ENCODE measurements at places on chromosomes 3 and 15.

DNA sequence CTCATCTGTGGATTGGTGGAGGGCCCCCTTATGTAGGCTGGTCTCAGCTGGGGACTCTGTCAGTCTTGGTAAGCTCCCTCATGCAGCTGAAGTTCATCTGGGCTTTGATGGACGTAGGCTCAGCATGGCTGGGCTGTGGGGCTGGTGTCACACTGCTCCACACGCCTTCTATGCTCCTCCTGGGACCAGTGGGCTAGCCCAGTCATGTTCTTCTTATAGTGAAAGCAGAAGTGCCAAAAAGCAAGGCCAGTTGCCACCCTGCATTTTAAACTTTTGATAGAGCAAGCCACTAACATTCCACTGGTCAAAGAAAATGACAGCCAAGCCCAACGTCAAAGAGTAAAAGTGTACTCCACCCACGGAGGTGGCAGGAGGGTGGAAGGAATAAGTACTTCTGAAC lies 165.5 kb downstream of the MEX3B start:
- DNase-seq, result no peak

- DNase-seq, result no peak
These were observed 493.6 kb upstream of the ADAMTS9 start for GRCh38 chr3:65181391-65181871.

GRCh38 chr3:25585361-25586166 lies 79.1 kb downstream of the TOP2B start:
- no peak for DNase-seq

GRCh38 chr3:56880720-56881575 lies 79.2 kb upstream of the ARHGEF3 start:
- DNase-seq, result no peak

DNA sequence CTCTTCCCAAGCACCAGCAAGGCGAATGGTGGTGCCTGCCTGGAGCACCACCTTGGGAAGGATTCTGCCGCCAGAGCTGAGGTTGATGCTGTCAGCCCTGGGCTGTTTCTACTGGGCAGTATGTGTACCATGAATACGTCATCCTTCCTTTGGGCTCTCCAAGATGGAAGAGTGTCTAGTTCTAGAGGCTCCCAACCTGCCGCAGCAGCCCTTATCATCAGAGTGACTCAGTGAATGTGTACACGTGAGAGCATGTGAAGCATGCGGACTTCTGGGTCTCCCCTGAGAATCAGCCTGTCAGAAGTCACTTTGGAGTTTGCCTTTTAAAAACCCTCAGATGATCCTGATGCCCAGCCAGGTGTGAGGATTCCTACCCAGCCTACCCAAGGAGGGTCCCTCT lies 20.9 kb downstream of the PLA2G4D start:
- no peak for DNase-seq

DNA sequence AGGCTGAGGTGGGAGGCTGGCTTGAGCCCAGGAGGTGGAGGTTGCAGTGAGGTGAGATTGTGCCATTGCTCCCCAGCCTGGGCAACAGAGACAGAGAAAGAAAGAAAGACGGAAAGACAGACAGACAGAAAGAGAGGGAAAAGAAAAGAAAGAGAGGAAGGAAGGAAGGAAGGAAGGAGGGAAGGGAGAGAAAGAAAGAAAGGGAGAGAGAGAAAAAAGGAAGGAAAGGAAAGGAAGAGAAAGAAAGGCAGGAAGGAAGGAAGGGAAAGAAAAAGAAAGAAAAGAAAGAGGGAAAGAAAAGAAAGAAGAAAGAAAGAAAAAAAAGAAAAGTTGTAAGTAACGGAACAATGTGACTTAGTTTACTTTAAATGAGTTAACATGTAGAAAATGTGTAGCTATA lies 260.7 kb upstream of the GRM7 start:
- DNase-seq, result no peak

DNA sequence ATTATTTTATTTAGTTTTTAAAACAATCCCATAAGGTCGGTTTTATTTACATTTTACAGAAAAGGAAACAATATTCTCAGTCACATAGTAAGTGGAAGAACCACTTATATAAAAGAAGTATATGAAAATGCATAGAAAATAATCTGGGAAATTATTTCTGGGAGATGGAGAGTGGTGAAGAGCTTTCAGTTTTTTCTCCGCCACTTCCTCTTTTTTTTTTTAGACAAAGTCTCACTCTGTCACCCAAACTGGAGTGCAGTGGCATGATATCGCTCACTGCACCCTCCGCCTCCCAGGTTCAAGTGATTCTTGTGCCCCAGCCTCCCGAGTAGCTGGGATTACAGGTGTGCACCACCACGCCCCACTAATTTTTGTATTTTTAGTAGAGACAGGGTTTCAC lies 21.2 kb downstream of the RAD51 start:
- DNase-seq, result no peak

- no peak for DNase-seq
These were observed 26.8 kb upstream of the NR2C2 start for GRCh38 chr3:14920536-14920935.

- no peak for DNase-seq
These were observed 145.9 kb downstream of the OR4M2 start for GRCh38 chr15:22226034-22226790.

DNA sequence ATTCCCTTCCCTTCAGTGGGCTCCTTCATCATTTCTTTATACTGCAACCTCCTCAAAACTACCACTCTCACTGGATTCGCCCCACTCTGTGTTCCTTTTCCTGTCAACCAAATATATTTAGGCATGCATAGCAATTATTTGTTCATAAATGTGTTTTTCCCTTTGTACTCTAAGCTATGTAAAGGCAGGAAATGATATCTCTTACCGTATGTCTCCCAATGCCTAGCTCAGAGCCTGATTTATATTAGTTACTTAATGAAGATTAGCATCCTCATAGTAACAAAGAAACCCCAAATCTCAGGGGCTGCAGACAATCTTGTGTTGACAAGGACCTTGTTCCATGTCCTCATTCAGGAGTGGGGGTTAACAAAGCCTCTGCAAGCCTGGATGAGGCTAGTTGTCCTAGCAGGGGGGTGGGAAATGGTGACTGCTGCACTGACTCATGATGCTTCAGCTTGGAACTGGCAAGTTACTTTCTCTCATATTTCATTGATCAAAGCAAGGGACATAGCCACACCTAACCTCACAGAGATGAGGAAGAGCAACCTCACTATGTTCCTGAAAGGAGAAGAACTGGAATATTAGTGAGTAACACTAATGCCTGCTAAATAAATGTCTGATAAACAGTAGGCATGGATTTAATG lies 15.2 kb downstream of the PHLDB2 start:
- DNase-seq, result no peak

DNA sequence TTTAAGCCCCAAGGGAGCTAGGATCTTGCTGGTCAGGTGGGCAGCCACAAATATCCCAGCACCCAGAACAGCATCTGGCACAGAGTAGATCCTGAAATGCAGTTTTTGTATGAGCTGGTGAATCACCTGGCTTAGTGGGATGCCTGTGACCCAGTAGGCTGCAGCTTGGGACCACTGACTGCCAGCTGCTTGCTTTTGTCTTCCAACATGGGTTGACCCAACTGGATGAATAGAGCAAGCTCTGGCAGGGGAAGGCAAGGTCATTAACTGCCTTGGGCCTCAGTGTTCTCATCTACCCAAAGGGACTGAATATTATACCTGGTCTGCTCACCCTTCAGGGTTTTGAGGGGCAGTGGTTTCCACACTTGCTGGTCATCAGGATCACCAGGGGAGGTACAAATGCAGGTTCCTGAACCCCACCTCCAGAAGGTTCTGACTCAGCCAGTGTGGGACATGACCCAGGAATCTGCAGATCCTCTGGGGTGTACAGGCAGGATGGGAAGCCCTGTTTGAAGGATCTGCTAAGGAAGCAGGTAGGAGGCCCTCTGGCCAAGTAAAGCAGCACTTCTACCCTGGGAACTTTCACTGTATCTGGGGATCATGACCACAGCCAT lies 55.4 kb downstream of the ITGA11 start:
- no peak for DNase-seq

DNA sequence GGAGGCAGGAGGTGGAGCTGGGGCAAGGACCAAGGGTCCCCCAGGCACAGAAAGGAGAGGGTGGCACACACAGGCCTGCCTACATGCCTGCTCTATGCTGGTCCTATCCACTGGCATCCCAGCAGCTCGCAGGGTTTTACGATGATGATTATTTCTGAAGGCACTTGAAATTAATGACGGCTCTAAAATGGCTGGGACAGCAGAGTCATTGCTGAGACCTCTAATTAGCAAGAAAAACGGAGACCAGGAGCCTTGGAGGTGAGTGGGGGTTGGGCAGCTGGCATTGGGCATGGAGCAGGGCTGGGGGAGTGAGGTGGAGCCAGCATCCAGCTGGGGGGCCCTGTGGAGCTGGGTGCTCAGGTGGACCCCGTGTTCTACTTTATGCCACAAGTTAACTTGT lies 3.5 kb upstream of the LINGO1 start:
- no peak for DNase-seq

DNA sequence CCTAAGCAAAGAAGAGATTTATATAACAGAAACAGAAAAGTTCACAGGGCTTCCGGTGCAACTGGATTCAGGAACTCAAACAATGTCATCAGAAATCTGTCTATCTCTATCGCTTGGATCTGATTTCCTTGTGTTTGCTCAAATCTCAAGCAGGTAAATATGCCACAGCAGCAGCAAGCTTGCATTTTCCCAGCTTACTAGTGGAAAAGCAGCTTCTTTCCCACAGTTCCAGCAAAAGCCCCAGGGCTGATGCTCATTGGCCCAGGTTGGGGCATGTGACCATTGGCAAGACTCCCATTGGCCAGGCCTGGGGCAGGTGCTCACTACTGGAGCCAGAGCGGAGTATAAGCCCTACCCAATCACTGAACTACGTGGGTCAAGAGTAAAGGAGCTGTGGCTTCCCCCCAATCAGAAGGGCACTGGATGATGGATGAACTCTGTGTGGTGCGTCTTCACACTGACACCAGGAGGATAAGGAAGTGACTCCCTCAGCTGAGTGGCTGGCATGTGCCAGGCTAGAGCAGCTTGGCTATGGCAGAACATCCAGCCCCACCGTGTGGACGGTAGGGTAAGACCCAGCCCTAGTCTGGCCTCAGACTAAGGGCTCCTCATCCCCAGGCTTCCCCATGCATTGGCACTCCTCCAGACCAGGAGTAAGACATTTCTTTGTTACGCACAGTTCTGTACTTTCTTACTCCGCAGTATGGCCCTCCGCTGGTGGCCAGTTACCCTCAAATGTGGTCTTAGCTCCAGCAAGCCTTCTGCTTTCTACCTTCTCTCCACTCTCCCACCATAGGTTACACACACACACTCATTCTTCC lies 13.1 kb upstream of the VIPR1 start:
- DNase-seq, result no peak

- no peak for DNase-seq
These were observed 73.0 kb downstream of the MGLL start for GRCh38 chr3:127749361-127749760.

GRCh38 chr3:111278959-111279358 lies 207.3 kb downstream of the NECTIN3 start:
- no peak for DNase-seq

DNA sequence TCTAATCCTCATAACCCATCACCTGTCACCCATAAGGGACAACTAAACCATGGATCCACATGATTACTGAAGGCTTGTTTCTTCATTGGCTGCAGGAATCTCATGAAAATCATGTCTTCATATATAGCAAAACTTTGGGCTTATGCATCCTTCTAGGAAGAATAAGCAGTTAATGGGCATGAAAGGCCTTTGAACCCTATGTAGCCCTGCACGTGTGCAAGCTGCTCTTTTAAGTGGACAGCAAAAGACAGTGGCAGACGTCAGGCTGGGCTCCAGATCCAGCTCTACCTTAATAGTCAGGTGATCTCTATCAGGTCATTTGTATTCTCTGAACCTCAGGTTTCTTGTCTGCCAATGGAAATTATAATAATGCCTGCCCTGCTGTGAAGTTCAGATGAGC lies 18.9 kb downstream of the CYP19A1 start:
- no peak for DNase-seq

DNA sequence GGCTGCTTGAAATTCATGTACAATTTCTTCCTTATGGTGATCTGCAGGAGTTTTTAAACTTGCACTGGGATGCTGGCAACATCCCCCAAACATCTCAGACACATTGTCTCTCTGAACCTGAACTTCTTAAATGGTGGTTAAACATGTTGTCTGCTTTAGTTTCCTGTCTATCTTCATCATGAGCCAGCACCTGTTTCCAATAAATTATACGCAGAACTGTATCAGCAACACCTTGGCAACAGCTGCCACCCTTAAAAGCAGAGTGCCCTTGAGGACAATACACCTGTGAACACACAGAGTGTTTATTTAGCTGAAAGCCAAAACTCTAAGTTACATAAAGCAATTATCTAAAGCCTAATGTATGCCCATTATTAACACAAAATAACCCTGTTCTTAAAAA lies 242.9 kb downstream of the WNT5A start:
- peak; percentile 67 for DNase-seq

DNA sequence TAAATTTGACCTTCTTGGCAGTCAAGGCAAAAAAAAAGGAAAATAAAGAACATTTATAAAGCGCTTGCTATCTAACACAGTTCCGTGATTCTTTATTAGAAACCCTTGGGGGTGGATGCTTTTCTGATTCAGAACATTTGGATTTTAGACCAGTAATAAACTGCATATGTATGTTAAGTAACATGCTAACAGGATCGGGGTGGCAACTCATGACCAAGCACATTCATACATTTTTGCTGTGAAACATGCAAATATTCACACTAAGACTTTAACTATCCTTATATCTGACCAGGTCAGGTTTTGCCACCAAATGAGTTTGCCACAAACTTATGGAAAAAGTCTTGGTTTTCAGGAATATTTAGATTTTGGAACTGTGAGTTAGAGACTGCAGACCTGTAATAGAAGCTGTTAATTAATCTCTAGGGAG lies 30.4 kb upstream of the KLF13 start:
- DNase-seq, result no peak

DNA sequence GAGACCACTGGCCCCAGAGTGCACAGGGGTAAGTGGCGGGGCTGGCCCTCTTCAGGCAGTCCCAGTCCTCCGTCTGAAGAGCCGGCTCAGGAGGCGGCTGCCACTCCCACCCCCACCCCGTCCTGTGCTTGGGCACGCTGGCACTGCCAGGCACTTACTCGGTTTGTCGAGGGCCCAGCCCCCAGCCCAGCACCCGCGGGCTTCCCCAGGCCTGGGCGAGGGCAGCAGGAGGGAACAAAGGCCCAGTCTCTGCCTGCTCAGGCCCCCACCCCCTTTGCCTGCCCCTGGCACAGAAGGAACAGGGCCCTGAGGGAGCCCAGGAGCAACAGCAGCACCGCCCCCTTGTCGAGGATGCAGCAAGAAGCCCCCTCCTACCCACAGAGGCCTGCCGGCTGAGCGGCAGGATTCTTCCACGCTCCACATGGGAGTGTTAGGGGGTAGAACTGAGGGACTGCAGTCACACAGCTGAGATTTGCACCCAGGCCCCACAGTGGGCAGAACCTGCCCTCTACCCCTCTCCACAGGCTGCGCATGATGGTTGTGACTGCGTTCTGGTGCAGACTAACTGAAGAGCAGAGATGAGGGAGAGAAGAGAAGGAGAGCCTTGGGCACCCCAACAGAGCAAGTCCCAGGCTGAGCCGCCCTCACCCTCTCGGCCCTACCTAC lies 8.9 kb downstream of the DUSP7 start:
- DNase-seq, result no peak
